Iris pigment epithelial cell (primary cell): ENCODE measurements at places on chromosomes 12 and 14.

GRCh38 chr14:24434036-24434435, 4.3 kb downstream of the KHNYN start:
- no peak for DNase-seq

- no peak for DNase-seq
Observed at GRCh38 chr12:8028267-8028666, 4.2 kb upstream of the FOXJ2 start.

DNA sequence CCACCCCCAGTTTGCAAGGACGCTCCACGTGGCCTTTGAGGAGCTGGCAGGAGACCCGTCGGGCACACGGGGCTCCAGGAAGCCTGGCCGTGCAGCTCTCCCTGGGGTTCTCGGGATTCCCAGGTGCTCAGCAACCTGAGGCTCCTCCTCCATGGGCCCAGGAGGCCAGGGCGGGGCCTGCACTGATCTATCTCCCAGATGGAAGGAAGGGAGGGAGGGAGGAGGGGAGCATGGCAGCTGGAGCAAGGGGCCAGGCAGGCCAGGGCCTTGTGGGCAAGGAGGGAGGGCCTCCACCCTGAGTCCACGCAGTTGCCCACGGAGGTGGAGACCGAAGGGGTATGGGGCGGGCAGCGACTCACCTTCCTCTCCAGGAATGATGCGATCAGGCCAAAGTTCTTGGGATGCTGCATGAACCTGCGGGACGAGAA, 127.3 kb downstream of the RFLNA start:
- DNase-seq: no peak

GRCh38 chr12:63440048-63440447, 228.2 kb downstream of the DPY19L2 start:
- DNase-seq: peak; percentile 4

DNA sequence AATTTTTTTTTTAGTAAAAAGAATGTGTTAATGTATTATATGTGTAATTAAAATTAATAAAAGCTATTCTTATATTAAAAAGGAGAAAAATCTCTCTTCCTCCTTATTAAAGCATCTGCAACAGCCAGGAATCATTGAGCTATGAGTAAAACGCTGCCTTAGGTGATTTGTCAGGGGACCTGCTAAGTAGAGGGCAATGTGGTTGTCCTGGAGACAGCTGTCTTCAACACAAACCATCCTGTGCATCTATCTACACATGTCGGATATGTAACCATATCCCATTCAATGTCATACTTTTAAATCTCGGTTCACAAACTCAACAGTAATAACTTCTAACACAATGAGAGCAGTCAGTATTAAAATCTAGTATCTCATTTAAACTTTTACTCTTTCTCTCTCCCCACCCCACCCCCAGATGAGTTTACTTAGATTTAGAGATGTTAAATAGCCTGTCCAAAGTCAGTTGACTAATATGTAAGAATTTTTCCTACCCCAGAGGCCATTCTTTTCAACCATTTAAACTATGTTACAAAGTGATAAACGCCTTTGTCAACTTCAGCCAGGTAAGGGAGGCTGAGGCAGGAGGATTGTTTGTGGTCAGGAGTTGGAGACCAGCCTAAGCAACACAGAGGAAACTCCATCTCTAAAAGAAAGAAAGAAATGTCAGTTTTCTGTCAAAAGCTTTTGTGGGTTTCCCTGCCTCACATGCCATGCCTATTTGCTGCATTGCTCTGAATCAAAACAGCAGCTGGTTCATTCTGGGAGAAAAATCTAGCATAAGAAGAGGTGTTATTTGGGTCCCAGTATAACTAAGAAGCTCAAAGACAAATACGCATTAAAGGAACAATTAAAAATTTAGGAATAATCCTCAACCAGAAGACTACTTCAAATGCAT, 413.7 kb upstream of the CCDC196 start:
- no peak for DNase-seq

GRCh38 chr14:23653051-23653450, 16.9 kb downstream of the DHRS2 start:
- peak; percentile 28 for DNase-seq

DNA sequence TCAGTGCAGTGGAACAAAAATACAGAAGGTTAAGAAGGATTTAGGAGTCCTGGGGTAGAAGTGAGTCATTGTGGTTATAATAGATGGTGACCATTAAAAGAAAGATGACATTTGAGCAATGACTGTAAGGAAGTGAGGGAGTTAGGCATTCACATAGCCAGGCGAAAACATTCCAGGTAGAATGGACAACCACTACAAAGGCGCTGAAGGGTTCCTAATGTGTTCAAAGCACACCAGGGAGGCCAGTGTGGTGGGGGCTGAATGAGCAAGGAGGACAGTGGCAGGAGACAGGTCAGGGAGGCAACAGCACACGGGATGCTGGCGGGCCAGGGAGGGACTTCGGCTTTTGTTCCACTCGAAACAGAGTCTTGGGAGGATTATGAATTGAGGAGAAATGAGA, 129.9 kb downstream of the NPAS3 start:
- peak; percentile 20 for DNase-seq

DNA sequence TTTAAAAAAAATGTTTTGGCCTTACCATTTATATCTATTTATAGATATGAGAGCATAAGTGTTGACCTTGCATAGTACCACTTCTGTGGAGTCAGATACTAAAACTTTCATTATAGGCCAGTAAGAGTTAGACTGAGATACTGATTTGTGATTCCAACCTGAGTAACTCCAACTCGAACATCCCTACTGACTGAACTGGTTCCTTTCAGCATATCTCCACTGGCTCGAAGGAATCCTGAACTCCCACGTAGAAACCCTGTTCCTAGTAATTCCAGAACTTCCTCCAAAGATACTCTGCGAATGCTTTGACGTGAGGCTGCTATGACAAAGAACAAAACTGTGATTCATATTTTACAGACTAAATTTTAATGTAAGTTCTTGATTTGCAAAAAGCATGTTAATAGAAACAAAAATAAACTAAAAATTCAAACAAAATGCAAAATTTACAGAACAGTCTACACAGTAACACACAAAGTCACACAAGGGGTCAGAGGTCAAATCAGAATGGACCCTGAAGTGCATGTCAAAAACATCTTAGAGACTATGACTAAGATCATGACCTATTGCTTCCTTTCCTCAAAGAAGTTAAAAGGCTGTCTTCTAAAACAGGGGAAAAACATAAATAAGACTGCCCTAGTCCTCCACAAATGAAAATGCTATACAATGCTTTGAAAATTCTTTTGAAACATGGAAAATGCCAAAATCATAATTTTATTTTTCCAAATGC, 31.5 kb downstream of the HEATR5A start:
- peak; percentile 10 for DNase-seq

- DNase-seq: no peak
Observed at GRCh38 chr12:1220127-1221092, 229.4 kb downstream of the ERC1 start.

DNA sequence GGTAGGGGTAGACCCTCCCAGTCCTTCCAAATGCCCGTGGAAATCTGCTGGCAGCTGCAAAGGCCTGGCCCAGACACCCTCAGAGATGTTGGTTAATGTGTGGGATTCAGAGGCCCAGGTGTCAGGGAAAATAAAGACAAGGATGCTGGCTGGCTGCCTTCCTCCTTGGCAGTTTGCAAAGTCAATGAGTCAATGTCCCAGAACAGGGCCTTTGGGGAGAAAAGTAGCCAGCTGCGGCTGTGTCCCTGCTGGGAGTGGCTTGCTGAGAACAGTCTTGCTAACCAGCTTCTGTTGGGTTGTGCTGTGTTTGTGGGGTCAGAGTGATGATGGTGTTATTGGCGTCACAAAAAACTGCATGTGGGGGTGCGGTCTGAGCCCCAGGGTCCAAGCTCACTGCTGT, 29.2 kb downstream of the GLRX5 start:
- DNase-seq: peak; percentile 10
